NCI-H1105 (cell line): ENCODE measurements at places on chromosomes 12 and 14.

- no peak for DNase-seq
These were observed 1.9 kb downstream of the RTL1 start for GRCh38 chr14:100901391-100902183.

DNA sequence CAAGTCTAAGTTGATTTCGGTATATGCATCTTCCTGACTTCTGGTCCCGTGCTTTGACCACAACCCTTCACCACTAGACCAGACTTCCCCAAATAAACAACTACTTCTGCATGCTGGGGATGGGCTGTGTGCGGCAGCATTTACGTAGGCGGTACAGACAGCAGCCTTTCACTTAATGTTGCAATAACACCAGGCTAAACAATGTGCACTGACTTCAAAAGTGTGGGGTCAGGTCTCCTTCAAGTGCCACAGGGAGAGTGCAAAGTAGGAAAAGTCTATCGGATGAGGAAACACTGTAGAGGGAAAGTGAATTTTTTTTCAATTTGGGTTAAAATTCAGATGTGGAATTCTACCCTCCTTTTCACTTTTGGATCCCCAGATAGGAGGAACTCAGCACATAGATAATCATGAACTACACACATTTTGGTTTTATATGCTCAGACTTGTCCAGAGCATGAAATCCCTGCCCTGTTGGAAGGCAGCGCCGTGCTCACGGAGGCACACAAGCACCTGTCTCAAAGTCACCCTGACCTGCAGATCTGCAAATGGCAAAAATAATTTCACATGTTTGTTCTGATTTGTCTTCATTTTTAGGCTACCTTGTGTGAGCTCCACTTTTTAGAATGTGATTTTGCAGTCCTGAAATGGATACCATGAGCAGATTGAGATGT lies 3.6 kb upstream of the FOS start:
- DNase-seq: no peak

DNA sequence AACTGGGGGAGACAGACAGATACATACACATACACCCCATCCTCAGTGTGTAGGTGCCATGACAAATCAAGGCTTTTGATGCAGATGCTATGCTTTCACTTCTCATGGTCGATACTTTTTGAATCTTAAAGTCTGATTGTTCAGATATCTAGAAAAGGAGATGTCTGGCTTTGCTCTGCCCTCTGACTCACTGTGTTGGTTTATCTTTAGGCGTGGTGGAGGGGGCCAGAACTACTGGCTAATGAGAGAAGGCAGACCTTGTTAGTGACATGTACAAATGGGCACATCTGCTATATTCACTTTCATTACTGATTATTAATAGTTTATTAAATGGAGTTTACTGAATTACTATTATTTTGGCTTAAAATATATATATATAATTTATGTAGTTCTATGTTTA lies 444.3 kb upstream of the RGS6 start:
- DNase-seq: no peak

DNA sequence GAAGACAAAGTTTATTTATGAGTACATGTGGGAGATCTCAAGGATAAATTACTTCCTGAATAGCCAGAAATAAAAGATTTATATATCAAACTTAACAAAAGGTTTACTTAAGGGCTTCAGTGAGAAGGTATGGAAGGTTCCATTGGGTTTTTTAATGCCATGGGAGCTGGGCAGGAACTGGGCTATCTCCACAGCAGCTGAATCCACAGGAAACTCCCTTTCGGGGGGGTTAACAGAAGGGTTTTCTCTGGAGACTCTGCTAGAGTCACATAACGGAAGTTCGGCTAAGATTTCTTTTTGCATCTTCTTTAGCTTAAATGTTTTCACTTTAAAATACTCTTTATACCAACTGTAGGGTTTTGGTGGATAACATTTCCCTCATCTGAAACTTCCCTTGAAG lies 113.5 kb downstream of the UNC79 start:
- DNase-seq: no peak

- no peak for DNase-seq
These were observed 856 bp upstream of the EIF4B start for GRCh38 chr12:53005215-53005985.

DNA sequence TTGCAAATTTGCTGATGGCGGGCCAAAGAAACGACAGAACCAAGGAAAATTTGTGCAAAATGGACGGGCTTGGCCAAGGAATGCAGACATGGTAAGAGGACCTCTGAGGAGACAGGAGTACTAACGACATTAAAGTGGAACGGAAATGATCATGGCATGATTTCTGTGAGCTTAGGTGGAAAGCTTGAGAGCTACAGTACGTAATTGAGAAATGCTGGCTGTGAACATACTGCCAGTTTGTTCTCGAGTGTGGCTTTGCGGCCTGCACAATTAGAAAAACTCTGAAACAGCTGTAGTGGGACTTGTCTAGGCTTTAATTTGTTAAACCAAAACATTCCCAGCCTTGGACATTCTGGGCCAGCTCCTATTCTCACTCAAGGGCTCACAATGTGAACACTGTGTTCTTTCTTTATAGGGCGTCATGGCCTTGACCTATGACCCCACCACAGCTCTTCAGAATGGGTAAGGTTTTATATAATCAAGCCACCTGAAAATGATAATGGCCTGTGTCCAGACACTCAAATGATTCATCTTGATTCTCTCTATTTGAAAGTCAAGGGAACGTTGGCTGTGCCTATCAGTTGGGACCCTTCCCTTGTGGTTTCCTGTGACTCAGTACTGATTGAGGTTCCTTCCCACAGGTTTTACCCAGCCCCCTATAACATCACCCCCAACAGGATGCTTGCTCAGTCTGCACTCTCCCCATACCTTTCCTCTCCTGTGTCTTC lies 48.5 kb downstream of the BAZ2A start:
- DNase-seq: no peak

DNA sequence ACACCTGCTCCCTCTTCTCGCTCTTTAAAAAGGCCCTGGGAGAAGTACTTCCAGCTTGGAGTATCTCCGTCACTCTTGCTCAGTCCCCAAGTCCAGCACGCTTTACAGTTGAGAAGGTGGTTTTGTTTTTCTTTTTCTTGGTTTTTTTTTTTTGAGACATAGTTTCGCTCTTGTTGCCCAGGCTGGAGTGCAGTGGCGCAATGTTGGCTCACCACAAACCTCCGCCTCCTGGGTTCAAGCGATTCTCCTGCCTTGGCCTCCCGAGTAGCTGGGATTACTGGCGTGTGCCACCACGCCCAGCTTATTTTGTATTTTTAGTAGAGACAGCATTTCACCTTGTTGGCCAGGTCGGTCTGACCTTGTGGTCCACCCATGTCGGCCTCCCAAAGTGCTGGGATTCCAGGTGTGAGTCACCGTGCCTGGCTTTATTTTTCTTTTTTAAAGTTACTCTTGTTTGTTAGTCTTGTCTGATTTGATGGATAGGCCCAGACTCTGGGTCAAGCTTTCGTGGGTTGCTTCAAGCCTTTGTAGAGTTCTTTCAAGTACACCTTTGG lies 1.9 kb downstream of the TDRD9 start:
- no peak for DNase-seq

GRCh38 chr12:56991319-56992246 lies 14.8 kb downstream of the ZBTB39 start:
- DNase-seq: no peak

GRCh38 chr12:93704122-93704521 lies 26.9 kb downstream of the CRADD start:
- DNase-seq: no peak

DNA sequence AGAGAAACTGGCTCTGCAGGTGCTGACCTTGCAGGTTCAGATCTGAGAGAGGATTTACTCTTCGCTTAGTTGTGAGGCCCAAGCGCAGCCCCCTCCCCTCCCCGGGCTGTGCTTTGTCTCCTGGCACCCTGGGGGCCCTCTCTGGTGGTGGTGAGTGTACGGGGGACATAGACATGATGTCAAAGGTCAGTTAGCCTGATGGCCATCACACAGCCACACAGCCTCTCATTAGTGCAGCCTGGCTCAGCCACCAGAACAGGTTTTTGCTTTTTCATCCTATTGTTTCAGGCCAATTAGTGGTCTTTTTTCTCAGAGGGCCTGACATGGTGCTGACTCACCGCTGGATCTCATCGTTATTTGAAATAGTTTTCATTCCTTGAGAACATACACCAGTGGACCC lies 437.9 kb downstream of the AACS start:
- DNase-seq: no peak

DNA sequence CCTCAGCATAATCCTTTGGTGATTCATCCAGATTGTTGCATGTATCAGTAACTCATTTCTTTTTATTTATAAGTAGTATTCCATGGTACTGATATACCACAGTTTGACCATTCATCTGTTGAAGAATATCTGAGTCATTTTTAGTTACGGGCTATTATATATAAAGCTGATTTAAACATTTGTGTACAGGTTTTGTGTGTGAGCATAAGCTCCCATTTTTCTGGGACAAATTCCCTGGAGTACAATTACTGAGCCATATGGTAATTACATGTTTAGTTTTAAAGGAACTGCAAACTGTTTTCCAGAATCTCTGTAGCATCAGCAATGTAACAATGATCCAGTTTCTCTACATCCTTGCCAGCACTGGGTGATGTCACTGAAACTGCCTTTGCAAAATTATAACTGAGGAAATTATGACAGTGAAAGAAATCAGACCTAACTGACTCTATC lies 236.2 kb upstream of the KRR1 start:
- DNase-seq: no peak

- no peak for DNase-seq
These were observed 96.9 kb downstream of the NPAS3 start for GRCh38 chr14:33035416-33036194.

DNA sequence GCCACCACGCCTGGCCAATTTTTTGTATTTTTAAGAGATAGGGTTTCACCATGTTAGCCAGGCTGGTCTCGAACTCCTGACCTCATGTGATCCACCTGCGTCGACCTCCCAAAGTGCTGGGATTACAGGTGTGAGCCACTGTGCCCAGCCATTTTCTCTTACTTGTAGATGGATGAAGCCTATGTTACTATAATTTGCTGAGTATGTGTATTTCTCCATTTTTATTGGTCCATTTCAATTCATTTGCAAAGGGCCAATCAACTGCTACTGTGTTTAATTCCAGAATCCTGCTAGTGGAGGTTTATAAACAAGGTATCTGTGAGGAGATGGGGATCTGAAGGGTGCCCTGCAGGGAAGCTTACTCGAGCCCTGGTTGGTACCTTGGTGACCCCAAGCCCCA lies 101.7 kb upstream of the MAX start:
- DNase-seq: no peak

DNA sequence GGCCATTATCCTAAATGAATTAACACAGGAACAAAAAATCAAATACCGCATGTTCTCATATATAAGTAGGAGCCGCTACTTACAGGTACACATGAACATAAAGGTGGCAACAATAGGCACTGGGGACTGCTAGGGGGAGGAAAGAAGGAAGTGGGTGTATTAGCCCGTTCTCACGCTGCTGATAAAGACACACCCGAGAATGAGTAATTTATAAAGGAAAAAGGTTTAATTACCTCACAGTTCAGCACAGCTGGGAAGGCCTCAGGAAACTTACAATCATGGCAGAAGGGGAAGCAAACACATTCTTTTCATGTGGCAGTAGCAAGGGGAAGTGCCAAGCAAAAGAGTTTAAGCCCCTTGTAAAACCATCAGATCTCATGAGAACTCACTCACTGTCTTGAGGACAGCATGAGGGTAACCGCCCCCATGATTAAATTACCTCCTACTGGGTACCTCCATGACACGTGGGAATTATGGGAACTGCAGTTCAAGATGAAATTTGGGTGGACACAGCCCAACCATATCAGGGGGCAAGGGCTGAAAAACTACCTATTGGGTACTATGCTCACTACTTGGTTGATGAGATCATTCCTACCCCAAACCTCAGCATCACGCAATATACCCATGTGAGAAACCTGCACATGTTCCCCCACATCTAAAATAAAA lies 16.4 kb upstream of the MIA2 start:
- DNase-seq: no peak

GRCh38 chr14:95425369-95426115 lies 90.9 kb downstream of the SYNE3 start:
- DNase-seq: no peak

- DNase-seq: no peak
These were observed 146.8 kb upstream of the KITLG start for GRCh38 chr12:88726806-88727720.

DNA sequence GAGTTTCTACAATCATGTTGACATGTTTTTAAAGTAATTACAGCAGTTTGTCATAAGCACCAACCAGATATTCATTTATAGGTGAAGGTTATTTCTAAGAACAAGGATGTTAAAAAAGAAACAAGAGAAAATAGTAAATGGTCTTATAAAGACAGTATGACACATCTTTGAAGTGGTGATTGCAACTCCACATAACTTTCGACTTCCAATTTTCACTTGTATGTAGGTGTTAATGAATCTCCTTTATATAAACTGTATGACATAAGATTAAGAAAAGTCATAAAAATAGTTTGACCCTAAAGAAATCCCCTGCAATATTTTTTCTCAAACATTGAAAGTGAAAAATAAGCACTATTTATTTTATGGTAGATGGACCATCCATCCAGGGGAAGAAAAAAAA lies 144.8 kb upstream of the PTPRQ start:
- DNase-seq: no peak

DNA sequence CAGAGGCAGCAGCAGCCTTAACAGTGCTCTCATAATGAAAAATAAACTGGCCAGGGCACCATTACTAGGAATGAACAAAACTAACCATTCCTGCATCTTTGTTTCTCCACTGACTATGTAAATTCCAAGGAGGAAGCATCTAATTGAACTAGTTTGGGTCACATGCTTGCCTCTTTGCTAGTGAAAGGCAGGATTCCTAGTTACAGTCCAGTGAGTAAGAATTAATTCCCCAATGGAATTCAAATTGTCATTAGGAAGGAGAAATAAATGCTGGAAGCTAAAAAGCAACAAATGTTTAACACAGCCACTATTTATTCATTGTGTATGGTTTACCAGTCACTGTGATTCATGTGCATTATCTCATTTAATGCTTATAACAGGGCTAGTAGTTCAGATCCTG lies 316.0 kb downstream of the CCDC91 start:
- DNase-seq: no peak

DNA sequence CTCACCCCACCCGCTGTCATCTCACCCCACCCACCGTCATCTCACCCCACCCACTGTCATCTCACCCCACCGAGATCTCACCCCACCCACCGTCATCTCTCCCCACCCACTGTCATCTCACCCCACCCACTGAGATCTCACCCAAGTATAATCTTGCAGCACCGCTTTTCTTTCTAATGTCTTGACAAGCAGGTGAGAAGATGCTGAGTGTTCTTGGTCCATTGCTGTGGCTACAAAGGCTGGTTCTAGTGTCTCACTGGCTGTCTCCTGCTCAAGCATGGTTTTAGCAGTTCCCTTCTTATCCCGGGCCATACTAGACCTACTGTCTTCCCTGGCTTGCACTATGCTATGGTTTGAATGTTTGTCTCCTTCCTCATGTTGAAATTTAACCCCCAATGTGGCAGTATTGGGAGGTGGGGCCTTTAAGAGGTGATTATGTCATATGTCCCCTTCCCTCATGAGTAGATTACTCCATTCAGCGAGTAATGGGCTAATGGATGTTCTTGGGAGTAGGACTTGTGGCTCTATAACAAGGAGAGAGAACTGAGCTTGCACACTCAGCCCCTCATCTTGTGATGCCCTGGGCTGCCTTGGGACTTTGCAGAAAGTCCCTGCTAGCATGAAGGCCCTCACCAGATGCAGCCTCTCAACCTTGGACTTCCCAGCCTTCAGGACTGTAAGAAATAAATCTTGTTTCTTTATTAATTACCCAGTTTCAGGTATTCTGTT lies 47.7 kb upstream of the PPP2R5C start:
- no peak for DNase-seq
